ENCODE measurements at places on chromosomes 4 and X.

DNA sequence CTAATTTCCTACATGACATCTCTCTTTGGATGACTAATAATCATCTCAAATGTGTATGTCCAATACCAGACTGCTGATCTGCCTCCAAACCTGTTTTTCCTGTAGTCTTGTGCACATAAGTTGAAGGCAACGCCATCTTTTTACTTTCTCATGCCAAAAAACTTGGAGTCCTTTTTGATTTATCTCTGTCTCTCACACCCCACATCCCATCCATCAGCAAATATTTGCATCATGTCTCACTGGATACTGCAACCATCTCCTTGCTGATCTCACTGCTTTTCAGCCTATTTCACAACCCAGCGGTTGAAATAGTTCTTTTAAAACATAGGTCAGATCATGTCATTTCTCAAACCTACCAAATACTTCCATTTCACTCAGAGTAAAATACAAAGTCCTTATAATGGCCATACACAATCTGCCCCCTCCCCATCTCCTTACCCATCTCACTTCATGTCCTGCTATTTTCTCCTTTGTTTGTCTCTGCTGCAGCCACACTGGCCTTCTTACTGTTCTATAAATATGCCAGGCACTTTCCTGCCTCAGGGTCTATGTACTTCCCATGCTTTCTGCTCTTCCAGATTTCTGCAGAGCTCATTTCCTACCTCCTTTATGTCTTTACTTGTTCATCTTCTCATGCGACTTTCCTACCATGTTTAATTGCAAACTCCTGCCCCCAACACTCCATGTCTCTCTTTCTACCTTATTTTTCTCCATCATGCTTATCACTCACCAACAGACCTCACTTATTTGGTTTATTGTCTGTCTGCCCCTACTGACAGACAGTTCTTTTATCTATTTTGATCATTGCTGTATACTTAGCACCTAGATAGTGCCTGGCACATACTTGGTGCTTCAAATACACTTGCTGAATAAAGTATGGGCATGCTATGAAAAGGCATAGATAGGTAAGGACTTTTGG is 98.8 kb downstream of the ANXA3 start:
- no peak for DNase-seq

DNA sequence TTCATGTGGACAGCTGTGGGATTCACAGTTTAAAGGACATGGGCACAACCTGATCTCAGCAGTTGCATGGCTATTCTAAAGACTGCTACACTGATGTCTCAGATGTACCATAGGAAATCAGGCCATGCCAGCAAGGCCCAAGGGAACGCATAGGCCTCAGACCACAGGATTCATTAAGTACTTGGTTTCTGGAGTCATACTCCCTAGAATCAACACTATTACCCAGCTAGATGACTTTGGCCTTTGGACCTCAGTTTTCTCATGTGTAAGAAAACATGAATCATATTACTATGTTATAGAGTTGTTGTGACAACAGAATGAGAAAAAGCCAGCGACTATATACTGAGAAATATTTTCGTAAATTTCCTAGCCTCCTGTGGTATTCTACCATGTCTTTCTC is 67.9 kb downstream of the NHS start:
- DNase-seq: no peak

DNA sequence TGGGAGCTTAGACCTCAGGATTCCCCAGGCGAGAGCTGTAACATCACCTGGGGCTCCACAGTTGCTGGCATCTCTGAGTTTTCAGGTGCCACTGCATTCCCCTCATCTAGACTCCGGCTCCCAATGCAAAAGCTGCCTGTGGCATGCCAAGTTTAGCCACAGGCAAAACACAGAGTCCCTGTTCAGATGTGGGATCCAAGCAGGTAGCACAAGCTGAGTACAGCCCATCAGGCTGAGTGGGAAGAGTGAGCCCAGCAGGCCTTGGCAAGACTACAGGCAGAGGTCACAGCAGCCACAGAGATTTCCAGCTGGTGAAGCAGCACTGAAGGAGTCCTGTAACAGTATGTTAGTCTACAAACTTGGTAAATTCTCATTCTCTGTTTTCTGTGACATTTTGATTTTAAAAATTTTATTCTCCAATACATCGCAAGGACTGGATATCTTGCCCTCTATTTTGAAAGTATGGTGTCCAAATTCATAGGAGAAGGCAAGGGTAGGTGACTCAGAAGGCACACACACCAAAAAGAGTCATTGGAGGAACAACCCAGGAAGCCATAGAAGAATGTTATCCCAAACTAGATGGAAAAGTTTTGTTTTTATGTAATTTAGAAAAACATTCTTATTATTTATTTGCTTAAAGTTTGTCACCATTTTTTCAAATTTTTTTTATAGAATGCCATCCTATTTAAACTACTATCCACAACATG is 13.6 kb upstream of the CXCL2 start:
- no peak for DNase-seq

GRCh38 chr4:167234316-167234881 is at the start of gene SPOCK3:
SPOCK3 (minus strand) TSS chr4:167234494.
- DNase-seq: no peak

DNA sequence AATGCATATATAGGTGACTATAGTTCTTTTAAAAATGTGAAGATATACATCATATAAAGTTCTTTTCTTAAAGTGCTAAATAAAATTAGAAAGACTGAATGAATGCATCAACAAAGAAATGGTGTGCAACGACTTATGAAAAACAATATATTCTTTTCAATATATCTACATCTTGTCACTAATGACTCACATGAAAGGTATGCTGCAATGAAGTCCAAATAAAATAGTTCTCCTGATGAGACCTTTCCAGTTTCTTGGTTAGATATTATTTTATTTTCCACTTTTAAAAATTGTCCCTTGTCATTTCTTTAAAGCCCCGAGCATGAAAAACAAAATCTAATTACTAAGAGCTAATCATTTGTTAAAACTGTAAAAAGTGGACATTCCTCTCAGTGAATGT is 462.1 kb downstream of the PCDH11X start:
- DNase-seq: no peak

DNA sequence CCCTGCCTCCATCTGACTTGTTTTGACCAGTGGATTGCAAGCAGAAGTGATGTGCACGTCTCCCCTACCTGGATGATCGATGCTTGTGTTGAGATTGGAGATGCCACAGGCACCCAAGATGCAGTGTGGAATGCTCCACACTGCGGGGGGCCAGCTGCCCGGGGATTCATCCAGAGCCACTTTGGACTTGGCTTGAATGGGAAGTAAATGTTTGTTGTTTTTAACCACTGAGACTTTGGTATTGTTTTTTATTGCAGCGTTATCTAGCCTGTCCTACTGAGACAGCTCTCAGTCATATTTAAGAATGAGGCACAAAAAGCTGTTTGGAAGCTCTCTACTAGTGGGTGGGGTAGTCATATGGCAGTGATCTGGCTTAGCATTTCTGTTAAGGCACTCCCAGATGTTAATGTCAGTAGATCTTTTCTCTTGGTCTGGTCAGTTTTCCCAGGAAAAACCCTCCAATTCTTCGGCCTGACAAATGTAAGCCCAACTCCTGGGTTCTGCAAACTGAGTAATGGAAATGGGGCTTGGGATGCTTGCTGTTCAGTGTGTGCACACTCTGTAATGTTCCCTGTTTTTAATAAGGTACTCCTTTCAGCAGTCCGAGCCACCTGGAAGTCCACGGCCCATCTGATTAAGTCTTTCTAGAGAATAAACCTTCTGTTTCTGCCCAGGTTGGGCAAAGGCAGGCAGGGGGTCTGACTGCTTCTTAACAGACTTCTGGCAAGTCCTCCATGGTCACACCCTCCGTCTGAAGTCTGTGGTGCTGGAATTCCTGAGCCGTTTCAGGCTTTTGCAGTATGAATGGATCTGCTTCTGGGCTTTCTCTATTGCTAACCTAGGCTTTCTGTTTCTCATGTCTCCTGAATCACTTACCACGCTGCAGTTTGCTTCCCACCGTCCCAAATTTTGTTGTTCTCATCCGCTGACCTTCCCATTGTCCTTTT is 74.8 kb downstream of the WWC2 start:
- no peak for DNase-seq

DNA sequence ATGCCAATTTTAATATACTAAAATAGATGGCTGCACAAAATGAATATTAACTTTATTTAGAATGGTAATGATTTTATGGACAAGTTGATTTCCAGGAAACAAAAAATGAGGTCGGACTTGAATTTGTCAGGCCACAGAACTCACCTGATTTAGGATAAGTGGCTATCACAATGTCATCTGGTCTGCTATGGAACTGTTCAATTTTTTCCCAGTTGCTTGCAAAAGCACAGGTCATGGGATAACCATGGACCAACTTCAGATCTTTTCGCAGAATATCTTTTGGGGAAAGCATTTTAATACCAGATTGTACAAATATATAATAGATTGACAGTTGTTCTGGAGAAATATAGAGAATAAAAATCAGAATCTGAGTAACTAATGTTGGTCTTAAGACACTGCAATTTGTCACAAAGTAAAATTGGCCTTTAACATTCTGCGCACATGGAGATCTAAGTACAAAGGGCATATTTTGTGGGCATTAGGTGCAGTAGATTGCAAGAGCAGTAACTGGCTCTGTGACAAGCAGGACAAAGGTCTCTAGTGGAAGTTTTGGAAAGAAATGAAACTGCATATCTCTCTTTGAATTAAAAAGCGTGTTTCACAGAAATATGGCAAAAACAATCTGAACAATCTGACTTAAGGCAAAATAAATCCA is 5.4 kb downstream of the SULT1B1 start:
- DNase-seq: no peak

DNA sequence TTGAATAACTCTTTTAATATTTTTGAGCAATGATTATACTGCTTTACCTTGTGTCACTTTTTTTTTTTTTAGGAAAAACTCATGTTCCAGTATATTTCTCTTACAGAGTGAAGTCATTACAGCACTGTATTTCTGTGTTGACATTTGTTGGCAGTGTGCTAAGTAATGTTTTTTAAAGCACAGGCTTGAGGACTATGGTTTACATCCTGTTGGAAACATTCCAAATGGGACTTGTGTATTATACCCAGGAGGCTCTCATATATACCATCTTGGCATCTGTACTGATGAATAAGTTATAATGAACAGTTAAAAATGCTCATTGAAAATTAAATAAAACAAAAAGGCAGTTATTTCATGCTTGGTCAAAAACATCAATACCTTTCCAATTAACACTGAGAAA is 33.8 kb downstream of the CEP44 start:
- no peak for DNase-seq

GRCh38 chr4:128385683-128386304 is 98.2 kb upstream of the PGRMC2 start:
- DNase-seq: no peak

GRCh38 chrX:115592997-115593734 is 32.2 kb downstream of the PLS3 start:
- no peak for DNase-seq

GRCh38 chr4:74244049-74244448 is 64.2 kb upstream of the EPGN start:
- DNase-seq: no peak

GRCh38 chr4:186020106-186020792 is 48.7 kb upstream of the TLR3 start:
- no peak for DNase-seq
